ENCODE measurements at places on chromosomes 6 and 20.
A peak's percentile ranks its signal among the peaks of the same experiment; 100 is the strongest.

DNA sequence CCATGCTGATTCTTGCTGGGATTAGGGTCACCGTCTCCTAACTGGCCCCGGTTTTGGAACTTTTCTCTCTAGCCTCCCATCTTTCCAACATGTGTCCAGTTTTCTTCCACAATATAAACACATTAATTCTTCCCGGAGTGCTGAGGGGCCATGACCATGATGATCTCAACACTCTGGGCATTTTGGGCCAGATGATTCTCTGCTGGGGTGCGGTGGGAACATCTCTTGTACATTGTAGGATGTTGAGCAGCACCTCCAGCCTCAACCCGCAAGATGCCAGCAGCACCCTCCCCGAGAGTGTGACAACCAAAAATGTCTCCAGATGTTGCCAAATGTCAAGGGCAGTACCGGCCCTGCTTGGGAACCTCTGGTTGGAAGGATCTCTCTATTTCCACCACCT, 164.8 kb downstream of the TFAP2C start:
- DNase-seq: no peak

GRCh38 chr6:157261606-157262005, 61.7 kb downstream of the TMEM242 start:
- DNase-seq: no peak

DNA sequence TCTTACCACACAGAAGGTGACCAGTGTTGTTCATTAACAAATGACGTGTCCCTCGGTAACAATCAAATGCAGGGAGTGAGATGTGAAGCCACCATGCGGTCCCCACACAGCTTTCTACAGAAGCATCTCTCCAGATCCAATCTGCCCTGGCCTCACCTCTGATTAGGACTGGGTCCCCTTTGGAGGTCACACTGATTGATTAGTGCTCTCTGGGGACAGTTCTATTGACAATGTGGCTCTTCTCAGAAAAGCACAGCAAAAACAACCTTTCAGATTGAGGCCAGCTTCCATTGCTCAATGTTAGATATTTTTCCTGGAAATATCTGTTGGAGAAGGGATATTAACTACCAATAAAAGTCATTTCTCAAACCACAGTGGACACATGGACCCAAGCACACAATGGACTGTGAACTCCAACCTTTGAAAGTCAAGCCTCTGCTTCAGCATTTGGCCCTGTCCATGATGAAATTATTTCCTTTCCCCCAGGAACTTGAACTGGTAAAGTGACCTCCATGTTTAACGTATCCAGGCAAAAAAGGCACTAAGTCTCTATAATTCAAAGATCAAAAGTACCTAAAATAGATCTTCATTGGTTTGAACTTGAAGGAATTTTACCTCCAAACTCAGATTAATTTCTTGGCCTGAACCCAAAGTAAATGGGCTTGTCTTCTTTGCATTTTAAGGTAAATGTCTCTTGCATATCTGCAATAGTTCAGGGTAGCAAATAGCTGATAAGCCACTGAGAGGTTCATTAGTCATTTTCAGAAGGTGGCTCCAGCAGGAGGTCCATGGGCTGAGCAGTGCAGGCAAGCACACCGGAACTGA, 118.5 kb downstream of the FOXA2 start:
- no peak for DNase-seq

GRCh38 chr6:32387589-32388340, 16.1 kb upstream of the TSBP1 start:
- DNase-seq: no peak

DNA sequence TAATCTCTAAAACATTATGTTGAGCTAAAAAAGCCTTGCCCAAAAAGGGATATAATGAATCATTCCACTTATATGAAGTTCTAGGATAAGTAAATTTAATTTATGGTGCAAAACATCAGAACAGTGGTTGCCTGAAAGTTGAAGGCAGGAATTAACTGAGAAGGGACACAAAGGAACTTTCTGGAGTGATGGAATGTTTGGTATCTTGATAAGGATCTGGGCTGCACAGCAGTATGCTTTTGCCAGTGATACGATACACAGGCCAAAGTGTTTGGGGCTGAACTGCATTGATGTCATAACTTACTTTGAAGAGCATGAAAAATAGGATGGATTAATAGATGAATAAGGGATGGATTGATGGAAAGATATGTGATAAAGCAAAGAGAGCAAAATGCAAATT, 146.1 kb upstream of the LRFN2 start:
- DNase-seq: no peak

- DNase-seq: no peak
Observed at GRCh38 chr20:14948416-14948815, 611.0 kb upstream of the FLRT3 start.

- DNase-seq: no peak
Observed at GRCh38 chr6:11007715-11008608, 36.1 kb downstream of the ELOVL2 start.

DNA sequence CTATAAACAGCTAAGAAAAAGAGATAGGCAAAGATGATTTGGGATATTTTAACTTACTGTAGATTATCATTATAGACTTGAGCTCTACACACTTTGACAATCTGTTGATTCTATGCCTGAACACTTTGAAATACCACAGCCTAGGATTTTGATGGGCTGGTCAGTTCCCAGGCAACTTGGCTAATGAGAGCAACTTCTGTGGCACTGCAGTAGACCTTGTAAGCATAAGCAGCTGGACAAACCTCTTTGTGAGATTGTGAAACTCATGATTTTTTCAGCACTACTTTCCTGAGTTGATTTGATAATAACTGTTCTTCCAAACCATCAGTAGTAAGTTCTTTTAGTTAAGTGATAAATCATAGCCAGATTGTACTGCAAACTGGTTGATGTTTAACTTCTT, 27.1 kb upstream of the ELOVL5 start:
- no peak for DNase-seq

DNA sequence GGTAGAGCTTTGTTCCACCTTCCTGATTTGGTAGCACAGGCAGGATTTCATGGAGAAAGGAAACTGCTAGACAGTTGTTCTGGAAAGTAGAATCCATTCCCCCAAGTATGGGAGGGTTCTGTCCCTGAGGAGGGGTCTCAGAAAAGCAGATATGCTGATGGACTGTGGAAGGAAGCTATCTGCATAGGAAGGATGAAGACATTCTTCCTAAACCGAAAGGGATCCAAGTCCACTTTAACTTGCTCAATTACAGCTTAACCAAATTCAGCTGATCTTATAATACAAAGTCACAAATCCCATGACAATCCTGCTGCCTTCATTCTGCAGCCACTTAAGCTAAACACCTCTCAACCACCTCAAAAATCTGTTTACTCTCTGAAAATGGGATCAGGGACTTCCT, 2.6 kb downstream of the MAN1A1 start:
- DNase-seq: no peak

- DNase-seq: no peak
Observed at GRCh38 chr6:56860475-56860874, 94.4 kb upstream of the BEND6 start.

- DNase-seq: no peak
Observed at GRCh38 chr6:93164781-93165180, 254.6 kb downstream of the EPHA7 start.

- DNase-seq: no peak
Observed at GRCh38 chr6:42532038-42532669, 31.7 kb upstream of the UBR2 start.

- no peak for DNase-seq
Observed at GRCh38 chr6:52691718-52692117, 20.8 kb downstream of the TMEM14A start.

DNA sequence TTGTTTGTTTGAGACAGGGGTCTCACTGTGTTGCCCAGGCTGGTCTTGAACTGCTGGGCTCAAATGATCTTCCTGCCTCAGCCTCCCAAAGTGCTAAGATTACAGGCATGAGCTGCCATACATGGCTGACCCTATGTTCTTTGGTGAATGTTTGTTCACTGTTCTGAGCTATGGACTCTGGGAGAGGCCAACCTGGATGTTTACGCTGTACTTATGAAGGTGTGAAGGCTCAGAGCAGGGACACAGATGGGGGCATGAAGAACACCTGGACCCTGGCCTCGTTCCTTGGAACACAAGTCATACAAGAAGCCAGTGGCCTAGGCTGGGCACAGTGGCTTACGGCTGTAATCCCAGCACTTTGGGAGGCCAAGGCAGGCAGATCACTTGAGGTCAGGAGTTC, 21.1 kb upstream of the CD24 start:
- DNase-seq: no peak

GRCh38 chr20:47397652-47398301, 41.3 kb upstream of the ZMYND8 start:
- DNase-seq: no peak

DNA sequence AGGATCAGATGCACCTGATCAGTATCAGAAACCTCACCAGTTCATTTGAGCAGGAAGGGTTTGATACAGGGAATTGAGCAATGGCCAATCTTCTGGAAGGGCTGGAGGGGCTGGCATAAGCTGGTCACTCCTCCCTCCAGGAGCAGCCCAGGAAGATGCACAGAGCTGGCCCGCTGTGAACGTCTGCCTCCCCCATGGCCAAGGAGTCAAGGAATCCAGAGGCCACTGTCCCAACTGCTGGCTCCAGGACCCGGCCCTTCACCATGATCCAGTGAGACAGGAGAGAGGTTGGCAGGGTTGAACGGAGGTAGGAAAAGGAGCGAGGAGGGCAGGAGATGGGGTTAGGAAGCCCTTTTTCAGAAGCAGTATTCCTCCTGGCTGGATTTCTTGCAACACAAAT, 113.9 kb upstream of the CST7 start:
- no peak for DNase-seq

DNA sequence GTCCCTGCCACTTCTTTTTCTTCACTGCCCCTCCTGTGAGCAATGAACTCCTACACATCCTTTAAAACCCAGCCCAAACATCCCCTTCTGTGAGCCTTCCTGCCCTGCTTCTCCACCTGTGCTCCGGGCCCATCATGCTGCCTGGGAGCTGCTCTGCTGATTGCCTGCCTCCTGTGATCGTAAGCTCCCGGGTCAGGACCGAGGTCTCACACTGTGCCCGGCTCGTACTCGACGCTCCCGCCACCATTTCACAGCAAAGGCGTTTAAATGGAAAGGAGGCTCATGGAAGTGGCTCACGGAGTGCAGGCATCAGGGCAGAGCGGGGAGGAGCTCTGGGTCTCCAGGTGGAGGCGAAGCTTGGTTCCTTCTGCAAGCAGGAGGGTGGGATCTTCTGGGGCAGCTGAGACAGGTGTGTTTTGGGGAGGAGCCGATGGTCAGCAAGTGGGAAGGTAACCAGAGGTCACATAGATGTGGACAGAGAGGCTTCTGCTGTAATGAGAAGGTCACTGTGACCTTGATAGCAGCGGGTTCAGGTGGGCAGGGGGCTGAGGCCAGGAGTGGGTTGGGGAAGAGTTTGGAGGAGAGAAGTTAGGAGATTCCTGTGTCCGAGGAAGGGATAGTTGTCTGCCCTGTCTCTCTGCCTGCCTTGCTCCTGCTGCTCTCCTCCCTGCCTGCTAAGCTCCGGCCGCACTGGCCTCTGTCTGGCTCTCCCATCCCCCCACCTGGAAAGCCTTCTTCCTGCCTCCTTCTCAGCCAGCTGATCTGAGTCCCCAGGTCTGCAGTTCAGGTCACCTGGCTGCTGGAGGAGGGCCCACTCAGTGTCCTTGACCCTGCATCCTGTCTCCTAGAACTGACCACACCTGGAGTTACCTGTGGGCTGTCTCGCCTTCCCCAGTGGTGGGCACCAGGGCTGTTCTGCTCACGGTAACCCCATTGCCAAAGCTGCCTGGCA, 52.7 kb upstream of the FRMD1 start:
- no peak for DNase-seq

GRCh38 chr6:131574133-131574532, 1.1 kb downstream of the ARG1 start:
- no peak for DNase-seq

- DNase-seq: peak; percentile 61
Observed at GRCh38 chr6:89371849-89372505, 19.5 kb upstream of the UBE2J1 start.

DNA sequence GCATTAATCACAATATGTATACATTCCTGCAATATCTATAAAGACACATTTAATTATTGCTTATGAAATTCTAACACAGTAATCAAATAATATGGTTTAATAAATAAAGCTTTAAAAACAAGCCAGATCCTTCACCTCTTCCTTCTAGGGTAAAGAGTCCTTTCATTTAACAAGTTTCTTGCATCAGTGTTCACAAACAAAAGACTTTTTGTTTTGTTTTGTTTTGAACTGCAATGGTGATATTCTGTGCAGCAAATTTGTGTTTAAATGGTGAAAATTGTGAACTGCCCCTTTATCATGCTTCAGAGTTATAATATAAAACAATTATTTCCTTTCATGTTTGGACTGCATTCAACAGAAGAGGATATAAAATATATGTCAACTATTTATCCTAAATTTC, 177.3 kb downstream of the EPHA7 start:
- DNase-seq: no peak

DNA sequence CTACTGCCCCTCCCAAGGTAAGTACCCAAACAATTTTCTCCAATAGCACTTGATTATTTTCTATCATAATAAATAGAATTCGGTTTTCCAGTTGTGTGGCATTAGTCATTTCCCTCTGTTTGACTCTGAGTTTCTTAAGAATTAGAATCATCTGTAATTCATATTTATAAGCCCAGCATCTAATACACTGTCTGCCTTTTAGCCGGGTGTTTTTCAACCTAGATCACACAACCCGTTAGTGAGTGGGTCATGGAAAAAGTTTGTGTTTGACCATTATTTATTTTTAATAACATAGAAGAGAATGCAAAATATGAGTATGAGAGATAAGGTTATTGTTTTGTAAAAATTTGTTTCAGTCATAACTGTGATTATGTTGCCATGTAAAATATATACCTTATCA, 701.6 kb downstream of the RFPL4B start:
- no peak for DNase-seq

GRCh38 chr6:35082733-35083403, 58.3 kb downstream of the TCP11 start:
- no peak for DNase-seq

Data from stimulated activated CD8-positive, alpha-beta memory T cell treated with anti-CD3 and anti-CD28 coated beads, Interleukin-15, amount 100 ng/mL, for 48 hours (primary cell).